ENCODE measurements at places on chromosomes 7 and 10.

DNA sequence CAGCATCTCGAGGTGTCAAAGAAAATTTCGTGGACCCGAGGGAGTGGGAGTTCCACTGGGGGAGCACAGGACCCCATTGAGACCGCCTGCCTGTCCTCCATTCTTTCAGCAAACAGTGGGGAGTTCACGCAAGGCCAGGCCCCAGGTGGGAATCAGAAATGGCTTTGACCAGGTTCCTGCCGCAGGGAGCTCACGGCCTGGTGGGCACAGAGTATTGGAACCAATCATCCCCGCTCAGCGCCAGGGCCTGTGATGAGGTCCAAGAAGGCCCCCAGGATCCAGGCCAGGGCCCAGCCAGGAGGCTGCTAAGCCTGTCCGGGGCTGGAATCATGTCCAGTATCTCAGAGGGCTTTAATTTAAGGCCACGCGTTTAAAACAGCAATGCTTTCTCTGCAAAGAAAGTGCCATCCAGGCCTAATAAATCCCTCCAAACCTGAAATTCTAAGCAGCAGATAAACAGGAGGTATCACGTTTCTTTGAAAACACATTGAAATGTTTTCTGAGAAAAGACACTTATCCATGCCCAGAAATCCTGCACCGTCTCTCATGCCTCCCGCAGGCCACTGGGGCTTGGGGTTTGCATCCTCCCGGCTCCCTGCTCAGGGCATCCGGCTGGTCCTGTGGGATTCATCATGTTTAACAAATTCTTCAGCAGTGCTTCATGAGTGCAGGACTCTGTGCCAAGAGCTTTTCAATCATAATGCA lies 125.7 kb downstream of the OAT start:
- DNase-seq, result no peak

DNA sequence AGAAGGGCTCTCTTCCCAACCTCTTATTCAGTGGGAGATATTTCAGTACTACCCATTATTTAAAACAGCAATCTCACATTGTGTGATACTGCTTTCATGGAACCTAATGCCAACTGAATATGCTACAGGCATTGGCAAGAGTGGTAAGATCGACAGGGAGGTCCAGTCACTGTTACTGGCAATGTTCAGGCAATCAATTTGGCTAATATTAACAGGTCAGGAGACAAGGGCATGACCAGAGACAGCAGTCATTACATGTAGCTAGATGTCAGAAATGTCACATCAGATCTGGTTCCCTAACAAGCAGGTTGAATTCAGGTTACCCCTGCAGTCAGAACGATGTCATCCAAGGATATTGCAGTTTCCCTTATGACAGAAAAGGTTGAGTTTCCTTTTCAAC lies 129.4 kb downstream of the ARHGAP12 start:
- no peak for DNase-seq

DNA sequence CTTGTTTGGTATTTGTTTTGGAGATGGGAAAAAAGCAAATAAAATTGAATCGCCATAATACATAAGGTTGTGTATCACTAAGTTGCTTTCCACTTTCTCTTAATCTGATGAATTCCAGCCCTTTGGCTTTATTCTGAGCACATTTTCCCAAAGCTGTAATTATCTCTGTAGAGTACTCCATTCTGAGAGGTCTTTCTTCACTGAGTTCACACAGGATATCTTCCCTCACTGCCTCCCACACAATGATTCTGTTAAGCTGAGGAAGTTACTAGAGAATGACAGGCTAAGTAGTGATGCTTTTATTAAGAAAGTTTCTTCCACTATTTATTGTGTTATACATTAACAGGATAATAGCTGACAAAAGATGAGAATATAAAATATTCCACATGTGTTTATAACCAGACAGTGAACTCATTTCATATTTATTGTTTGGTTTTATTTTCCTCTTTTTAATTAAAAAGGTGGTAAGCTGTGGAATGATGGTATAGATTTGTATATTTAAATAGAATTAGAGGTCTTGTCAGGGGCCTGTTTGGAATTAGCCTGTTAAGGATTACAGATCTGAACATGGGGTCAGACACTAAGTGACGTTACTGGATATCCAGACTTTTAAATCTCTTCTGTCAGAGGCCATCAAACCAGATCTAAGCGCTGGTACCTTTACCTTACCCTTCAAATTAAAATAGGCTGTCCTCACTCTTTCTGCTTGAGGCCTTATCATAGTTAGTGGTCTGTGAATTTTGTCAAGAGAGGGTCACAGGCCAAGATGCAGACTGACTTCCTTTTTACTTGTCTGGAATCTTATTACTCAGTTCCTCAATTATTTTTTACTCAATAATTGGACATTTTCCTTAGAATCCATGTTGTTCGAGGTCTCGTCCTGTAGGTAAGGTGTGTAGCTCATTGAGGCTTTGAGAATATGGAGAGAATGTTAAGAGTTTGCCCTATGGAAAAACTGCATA lies 8.4 kb downstream of the PLXDC2 start:
- DNase-seq, result no peak

GRCh38 chr10:3757638-3758490 lies 27.1 kb downstream of the KLF6 start:
- no peak for DNase-seq

GRCh38 chr7:128163473-128163872 lies 77.6 kb upstream of the LEP start:
- DNase-seq, result no peak

GRCh38 chr10:84763965-84764364 lies 435.6 kb downstream of the CCSER2 start:
- no peak for DNase-seq

- no peak for DNase-seq
Observed at GRCh38 chr10:33241351-33241750, 93.1 kb downstream of the NRP1 start.

DNA sequence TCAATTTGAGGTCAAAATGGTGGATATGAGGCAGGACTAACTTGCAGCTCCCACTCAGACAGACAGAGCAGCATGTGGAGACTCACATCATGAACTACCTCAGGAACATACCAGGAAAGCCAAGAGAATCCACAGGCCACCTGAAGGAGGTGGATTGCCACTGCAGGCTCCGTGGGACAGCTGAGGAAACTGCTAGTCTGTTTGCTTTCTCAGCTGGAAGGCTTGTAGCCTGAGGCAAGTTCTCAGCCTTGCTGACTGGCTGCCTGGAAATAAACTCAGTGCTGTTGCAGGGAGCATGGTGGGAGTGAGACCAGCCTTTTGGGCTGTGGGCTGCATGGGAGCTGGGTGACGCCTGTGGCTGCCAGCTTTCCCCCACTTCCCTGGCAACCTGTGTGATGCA lies 202.9 kb downstream of the ZNF248 start:
- no peak for DNase-seq

- no peak for DNase-seq
Observed at GRCh38 chr7:159009951-159010350, 134.7 kb downstream of the VIPR2 start.

DNA sequence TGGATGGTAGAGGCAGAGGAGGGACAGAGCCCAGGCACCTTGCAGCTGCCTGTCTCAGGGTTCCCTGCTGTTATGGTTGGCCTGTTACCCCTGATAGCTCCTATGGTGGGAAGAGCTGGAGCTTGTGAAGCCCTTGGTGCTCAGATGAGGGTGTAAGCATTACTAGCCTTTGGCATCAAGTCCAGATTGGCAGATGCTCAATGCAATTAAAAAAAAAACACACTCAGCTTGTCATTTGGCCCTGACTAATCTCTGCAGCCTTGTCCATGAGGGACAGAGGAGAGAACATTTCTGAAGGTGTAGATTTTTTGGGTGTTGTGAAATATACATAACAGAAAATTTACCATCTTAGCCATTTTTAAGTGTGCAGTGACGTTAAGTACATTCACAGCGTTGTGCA lies 86.3 kb downstream of the PLPP4 start:
- DNase-seq, result no peak

- no peak for DNase-seq
Observed at GRCh38 chr7:49775065-49775948, 1.9 kb downstream of the VWC2 start.

GRCh38 chr10:100345570-100346330 lies 1.3 kb upstream of the SCD start:
- peak; percentile 45 for DNase-seq

DNA sequence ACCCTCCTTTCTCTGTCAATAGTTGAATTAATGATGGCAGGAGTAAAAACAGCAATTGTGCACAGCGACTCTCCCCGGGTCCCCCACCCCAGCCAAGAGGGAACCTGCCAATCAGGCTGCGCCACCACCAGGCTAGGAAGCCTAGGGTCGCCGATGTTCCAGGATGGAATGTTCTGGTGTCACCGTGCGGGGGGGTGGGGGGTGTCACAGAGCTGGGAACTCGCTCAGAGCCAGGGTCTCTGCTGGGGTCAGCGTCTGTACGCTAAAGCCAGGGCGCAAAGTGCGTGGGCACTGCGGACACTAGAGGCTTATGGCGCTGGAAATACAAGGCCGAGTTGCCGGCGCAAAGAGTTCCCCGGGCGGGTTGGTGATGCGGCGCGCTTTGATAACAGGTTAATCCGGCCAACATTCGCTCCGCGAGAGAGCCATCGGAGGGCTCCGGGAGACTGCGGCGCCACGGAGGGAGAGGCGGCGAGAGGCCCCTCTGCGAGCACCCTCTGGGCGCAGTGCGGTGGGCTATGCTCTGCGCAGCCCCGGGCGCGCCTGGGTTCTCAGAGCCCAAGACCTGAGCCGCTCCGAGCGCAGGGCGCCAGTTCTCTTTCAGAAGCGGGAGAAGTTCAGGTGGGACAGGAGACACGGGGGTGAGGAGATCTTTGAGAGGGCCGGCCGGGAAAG lies 192.3 kb downstream of the EMX2 start:
- DNase-seq, result no peak

GRCh38 chr7:25805027-25805687 lies 346.8 kb upstream of the NFE2L3 start:
- DNase-seq, result no peak

- peak; percentile 50 for DNase-seq
Observed at GRCh38 chr10:3538656-3539531, 246.1 kb downstream of the KLF6 start.

DNA sequence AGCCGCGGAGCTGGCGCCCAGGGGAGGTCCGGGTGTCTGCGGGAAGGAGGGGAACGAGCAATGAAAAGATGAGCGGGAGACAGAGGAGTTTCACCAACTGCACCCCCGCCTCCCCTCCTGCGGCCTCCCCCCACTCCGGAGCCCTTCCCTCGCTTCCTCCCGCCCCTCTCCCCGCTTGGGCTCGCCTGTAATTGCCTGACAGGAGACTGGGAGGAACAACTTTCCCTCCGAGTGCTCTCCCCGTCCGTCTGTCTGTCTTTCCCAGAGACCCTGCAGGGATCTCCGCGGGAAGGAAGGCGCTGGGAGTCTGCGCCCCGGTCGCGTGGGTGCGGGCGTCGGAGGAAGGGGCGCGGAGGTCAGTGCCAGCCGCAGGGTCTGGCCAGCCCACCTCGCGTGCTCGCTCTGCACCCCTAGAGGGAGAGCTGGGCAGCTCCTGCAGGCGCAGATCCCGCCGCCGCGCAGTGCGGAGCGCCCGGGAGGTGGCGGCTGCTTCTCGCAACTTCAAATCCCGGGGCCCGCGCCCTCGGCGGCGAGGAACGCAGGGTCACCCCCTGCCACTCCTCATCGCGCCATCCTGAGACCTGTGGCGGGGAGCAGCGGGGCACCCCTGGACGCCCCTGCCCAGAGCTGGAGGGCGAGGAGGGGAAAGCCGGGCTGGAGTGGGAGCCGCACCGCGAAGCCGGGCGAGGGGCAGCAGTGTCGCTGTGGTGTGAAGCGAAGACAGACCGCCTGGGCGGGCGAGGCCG lies 511 bp upstream of the NRP1 start:
- peak; percentile 78 for DNase-seq

- no peak for DNase-seq
Observed at GRCh38 chr7:54992871-54993475, 25.8 kb upstream of the EGFR start.

DNA sequence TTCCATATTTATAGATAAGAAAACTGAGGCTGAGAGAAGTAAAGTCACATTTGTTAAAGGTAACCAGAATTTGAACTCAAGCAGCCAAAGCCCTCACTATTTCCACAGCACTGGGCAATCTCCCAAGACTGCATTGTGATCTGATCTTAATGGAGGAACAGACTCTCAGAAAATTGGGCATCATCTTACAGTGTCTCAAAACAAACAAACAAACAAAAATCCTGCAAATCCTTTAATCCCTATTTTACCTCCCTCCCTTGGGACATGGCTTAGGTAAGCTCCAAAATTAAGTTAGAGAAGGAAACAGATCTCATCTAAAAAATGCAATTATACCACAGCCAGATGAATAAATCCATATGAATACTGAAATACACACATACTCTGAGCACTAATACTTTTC lies 57.5 kb downstream of the FHIP2A start:
- no peak for DNase-seq

- DNase-seq, result no peak
Observed at GRCh38 chr7:83204715-83205114, 42.0 kb upstream of the PCLO start.

- no peak for DNase-seq
Observed at GRCh38 chr10:21961847-21962246, 41.7 kb downstream of the DNAJC1 start.

DNA sequence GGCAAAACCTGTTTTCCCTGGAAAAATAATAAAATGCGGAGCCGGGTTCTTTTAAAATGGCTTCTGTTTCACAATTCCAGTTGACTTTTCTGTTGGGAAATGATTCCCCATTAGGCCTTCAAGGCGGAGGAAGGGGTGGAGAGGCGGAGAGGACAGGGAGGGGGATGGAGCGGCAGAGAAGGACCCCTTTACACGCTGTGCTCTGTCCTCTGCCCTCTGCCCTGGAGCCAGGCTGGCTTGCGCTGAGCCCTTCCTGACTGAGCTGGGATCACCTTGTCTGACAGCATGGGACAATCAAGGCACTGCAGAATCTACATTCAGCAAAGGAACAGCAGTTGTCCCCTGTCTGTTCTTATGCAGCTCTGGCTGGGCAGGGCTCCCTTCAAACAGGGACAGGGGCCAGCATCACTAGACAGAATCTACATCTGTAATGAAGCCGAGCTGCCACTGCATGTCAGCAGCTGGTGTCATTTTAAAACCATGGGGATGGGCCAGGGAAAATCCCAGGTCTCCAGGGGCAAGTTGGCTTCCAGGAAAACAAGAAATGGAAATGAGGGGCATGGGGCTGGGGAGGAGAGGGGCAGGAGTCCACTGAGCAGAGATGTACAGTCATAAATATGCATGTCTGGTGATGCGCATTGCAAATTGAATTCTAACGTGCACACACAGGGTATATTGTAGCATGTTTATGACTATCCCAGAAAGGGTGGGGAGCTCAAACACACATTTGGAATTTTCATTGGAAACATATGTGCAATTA lies 120.0 kb downstream of the MKX start:
- no peak for DNase-seq

- DNase-seq, result no peak
Observed at GRCh38 chr7:47008461-47008860, 573.5 kb downstream of the TNS3 start.

DNA sequence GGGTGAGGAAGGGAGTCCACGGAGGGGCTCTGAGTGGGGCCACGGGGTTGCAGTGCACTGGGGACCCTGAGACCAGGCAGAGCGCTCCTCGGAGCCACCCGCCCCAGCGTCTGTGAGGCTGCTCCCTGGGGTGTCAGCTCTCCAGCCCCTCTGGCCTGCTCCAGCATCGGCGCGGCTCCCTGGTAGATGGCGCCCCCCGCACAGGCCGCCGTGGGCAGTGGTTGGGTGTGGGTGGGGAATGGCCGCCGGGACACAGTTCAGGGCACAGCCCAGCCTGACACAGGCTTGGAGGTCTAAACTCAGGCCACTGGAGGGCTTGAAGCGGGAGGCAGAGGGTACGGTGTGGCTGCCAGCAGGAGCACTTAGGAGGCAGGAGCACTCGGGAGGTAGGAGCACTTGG lies 222.6 kb upstream of the PPP2R2D start:
- no peak for DNase-seq

Measured in A549 (cell line).